ENCODE measurements at places on chromosomes 16 and 17.

DNA sequence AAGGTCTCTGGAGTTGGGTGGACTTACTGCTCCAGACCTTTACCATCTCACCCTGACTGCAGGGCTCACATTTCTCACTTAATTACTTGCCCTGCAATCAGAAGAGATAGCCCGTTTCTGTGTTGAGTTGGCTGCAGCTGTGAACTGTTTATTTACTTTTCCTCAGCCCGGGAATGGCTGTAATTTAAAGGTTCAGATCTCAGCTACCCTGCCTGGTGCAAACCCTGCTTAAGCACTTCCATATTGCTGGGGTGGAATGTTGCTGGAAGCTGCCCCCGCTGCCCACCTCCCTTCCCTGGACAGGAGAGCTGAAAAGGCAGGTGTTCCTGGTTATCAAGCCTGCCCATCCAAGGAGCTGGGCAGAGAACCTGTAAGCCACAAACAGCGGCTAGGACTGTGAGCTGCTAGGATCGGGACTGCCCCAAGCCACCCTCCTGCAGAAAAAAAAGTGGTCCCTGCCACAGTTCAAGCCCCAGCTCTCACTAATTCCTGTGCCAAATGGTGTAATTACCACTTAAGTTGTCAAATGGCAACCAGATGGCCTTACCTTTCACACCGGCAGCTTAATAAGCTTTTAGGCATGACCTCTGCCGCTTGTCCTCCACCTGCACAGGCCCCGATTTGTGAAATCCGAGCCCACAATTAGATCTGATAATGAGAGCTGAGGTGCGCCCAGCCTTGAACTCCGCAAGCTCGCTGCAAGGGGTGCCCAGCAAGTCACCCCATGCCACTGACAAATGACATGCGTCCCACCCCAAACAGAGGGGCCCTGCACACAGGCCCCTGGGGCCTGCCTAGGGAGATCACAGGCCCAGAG, 269.8 kb downstream of the C16orf95 start:
- no peaks in the 10 kb centered on the region for H3K27me3 ChIP-seq
- DNase-seq: no peak
- H3K4me1 ChIP-seq: no peaks in the 10 kb centered on the region
- no peak overlapping the region for H3K4me3 ChIP-seq
- H3K36me3 ChIP-seq: no peaks in the 10 kb centered on the region

GRCh38 chr16:72840631-72841381, 207.1 kb downstream of the ZFHX3 start:
- no peaks in the 10 kb centered on the region for H3K27me3 ChIP-seq
- H3K4me3 ChIP-seq: no peak overlapping the region
- no peak for DNase-seq
- H3K36me3 ChIP-seq: no peaks in the 10 kb centered on the region

DNA sequence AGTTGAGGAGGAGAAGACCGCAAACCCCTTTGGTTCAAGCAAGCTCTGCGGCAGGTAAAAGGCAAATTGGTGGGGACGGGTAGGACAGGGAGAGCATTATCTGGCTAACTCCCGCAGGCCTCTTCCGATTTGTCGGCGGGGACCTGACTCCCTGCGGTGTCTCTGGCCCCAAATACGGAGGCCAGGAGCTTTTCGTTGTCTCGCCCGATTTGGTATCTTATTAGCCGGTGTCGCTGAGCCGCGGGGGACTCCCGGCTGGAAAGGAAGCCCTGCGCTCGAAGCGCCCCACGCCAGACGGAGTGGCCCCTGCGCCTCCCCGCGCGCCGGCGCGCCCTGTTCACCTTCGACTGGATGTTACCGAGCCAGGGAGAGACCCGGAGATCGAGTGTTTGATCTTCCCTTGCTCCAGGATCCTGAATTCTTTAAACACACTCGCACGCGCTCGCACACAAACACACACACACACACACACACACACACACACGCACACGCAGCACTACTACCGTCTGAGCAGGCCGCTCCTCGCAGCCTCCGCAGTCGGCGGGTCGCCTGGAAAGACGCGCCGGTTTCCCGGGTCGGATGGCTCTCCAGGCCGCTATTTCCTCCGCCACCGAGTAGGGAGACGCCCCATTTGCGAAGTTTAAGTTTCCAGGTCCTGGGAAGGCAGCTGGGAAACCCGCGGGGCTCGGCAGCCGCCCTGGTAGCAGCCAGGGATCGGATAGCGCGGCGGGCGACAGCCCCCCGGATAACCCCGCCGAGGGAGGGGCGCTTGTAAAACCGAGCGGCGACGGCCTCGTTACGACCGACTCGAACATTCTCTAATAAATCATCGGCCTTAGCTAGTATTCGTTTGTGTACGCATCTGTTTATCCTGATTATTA, 3.3 kb downstream of the PRAC1 start:
- H3K4me1 ChIP-seq: peaks cover 41% of the 10 kb centered on the region
- H3K27me3 ChIP-seq: peaks cover 82% of the 10 kb centered on the region
- no peak overlapping the region for H3K4me3 ChIP-seq

- H3K4me3 ChIP-seq: no peak overlapping the region
- no peaks in the 10 kb centered on the region for H3K27me3 ChIP-seq
- peaks cover 13% of the 10 kb centered on the region for H3K36me3 ChIP-seq
- peaks cover 51% of the 10 kb centered on the region for H3K4me1 ChIP-seq
Observed at GRCh38 chr17:28944862-28945741, 6.2 kb downstream of the PHF12 start.

DNA sequence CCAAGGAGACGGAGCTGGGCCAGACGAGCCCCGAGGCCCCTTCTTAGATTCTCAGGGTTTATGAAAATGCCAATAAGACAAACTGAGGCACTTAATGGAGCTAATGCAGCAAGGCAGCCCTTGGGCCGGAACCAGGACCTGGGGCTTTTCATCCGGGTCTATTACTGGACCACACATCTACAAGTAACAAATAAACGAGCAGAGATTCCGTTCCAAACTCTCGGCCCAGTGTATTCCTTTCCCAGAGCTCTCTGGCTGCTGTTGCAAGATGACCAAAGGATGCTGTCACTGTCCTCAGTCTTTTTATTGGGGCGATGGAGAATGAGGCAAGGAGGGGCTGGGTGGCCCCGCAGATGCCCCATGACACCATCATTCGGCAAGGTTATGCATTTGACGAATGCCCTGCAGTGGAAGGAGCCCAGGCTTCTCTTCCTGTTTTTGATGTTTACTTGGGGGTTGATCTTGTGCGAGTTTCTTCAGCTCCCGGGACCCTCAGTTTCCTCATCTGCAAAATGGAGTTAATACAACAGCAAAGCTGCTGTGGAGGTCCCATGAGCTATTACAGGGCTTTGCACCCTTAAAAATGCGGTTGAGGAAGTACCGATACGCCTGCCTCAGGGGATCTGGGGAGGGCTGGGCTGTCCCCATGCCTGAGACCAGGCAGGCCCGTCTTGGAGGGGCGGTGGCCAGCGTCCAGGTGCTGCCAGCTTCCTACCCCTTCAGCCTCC, 1.1 kb upstream of the NTN1 start:
- peaks cover 26% of the 10 kb centered on the region for H3K4me1 ChIP-seq
- H3K27ac ChIP-seq: no peak overlapping the region
- H3K27me3 ChIP-seq: no peaks in the 10 kb centered on the region
- no peak for DNase-seq
- H3K4me3 ChIP-seq: peak overlapping the region; percentile 55

Measured in B cell (primary cell).